ENCODE measurements at places on chromosomes 13 and 19. TPM values are rescaled to one million over a fixed set of nuclear protein-coding genes. Genes with fewer than 3 reads are reported as not detected.

- DNase-seq = no peak
Observed at GRCh38 chr13:106101201-106101600, 434.3 kb downstream of the EFNB2 start.

GRCh38 chr19:3668331-3669081 lies 31.8 kb downstream of the PIP5K1C start:
- no peak for DNase-seq

- no peak for DNase-seq
Observed at GRCh38 chr19:31257025-31257424, 92.2 kb downstream of the TSHZ3 start.

Gene IQCN
- total RNA-seq = 1.1 TPM

DNA sequence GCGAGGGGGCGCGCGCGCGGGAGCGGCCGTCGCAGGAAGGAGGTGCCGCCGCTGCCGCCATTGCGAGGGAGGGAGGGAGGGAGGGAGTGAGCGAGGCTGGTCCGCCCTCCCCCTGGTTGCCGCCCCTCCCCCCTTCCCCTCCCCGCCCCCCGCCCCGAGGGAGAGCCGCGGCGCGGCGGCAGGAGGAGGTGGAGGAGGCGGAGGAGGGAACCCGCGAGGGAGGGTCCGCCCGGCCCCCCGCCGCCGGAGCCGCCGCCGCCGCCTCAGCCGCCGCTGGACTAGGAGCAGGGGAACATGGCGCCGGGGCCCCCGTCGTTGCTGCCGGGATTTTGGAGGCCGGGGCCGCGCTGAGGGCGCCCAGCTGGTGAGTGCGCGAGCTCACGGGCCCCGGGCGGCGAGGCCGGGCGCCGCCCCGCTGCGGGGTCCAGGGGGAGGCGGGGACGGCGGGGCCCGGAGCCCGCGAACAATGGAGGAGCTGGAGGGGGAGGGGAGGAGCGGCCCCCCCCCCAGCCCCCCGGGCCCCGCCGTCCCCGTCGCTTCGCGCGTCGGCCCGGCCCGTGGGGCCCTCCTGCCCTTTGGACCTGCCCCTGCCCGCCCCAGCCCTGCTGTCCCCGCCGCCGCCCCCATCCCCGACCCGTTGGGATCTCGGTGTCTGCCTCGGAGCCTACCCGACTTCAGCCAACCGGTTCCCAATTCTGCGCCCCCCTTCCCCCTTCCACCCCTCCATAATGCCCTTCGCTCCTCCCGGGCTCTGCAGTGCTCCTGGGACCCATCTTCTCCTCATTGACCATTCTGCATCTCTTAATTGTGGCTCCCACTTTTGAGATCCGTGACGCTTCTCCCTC lies at the start of gene ARHGAP35:
Gene ARHGAP35 (plus strand): TSS at position 152 of the 845 bp plus-strand sequence. CDS start 57,679 bp downstream, outside the sequence.
- no peak for DNase-seq

Data from myocyte (in vitro differentiated cells).